ENCODE measurements at places on chromosomes 12 and 14.

DNA sequence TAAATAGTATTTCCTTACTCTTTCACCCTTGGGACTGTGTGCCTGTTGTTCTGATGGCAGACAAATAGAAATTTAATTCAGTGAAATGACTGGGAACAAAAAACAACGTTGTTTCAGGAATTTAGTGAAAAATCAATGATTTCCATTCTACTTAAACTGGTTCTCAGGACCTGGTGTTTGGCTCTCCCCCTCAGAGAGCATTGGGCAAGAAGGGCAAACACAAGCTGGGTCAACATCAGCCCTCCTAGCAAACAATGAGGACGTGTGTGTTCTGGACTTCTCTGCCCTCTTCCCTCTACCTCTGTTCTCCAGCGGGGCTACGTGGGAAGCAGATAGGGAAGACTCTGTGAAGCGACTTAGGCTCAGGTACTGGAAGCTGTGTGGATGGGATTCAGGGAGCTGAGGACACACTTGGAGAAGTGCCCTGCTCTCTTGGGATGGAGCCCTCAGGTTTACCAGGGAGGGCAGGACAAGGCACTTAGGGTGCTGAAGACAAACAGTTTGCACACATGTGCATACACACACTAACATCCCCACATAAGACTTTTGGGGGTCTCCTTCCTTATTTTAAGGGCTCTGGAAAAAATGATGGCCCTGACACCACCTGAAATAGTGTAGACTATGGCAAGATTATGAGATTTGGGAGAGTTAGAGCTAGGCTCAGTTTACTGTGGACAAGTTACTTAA, 7.6 kb upstream of the SERPINA1 start:
- no peak for DNase-seq

DNA sequence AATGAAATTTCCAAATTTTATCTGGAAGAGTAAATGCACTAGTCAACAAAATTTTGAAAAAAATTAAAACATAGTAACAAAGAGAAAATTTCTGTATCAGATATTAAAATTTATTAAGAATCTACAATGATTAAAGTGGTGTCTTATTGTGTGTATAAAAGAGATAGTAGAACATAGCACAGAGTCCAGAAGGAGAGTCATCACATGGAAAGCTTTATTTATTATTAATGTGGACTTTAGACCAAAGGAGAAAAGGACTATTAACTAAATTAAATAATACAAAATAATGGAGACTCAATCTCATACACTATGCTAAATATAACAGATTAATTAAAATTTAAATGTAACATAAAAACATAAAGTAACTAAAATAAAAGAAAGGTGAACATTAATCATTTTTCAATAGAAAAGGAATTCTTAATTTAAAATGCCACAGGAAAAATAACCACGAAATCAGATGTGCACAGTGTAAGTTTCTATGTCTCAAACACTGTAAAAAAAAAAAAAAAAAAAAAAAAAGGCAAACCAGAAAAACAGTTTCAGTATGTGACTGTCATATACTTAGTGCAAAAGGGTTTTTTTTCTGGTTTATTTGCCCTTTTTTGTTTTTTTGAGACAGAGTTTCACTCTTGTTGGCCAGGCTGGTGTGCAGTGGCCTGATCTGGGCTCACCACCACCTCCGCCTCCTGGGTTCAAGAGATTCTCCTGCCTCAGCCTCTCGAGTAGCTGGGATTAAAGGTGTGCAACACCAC, 95.4 kb downstream of the MYF5 start:
- no peak for DNase-seq

GRCh38 chr12:113932381-113933196, 33.5 kb downstream of the RBM19 start:
- no peak for DNase-seq

DNA sequence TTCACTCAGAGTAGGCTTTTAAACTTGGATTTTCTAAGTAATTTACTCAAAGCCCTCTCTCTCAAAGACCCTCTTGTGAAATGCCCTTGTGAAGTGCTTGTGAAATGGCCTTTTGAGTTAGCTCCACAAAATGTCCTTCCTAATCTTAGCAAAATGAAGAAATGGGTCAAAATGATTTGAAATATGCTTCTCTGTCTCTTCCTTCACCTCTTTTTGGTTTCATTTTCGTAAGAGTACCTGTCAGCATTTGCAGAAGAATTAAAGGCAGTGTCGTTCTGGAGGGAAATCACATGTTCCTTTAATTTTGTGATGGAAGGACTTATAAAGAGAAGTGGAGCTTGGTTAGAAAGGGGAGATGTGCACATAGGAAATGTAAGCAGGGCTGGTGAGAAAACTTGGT, 93.7 kb downstream of the HMGA2 start:
- no peak for DNase-seq

GRCh38 chr14:25092258-25092740, 42.4 kb upstream of the STXBP6 start:
- no peak for DNase-seq

DNA sequence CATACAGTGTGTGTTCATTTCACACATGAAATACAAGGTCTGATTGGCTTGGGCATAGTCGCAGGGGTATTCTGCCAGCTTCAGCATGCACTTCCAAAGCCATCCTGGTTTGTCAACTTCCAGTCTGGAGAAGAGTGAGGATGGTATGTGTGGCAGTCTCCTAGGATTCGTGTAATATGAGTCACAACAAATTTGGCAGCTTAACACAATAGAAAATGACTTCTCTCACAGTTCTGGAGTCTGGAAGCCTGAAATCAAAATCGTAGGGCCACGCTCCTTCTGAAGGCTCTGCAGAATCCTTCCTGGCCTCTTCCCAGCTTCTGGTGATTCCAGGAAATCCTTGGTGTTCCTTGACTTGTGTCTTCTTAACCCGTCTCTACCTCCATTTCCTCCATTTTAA, 167.5 kb downstream of the PPM1H start:
- DNase-seq = no peak

DNA sequence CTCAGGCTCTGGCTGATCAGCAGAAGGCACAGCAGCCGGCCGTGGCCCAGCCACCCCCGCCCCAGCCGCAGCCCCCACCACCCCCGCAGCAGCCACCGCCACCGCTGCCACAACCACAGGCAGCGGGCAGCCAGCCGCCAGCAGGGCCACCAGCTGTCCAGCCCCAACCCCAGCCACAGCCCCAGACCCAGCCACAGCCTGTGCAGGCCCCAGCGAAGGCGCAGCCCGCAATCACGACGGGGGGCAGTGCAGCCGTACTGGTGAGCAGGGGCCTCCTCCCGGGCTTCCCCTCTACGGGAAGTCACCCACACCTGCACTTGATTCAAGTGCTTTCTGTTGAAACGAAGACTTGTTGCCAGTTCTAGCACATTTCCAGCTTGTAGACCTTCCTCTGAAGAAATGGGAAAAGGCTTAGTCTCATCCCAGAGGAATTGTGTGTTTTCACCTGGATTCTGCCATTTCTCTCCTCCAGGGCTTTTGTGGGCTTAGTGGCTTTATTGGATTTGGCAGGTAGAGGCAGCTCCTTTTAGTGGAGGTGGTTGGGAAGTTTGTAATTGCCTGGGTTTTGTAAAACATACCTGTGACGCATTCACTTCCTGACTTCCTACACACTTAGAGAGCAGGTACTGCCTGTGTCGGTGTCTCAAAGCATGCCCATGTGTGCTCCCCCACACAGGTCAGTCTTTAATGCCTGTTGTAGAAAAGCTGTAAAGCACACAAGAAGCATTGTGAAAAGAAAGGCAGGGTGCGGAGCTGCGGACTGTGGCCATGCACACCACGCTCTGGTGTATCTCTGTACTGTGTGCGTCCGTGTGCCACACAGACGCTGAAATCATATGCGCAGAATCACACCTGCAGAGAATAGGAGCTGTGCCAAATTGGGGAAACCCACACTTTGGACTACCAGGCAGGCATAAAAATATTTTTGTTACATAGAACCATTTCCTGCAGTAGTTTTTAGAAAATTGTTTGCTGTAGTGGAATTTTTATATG, 90.5 kb downstream of the DDX51 start:
- DNase-seq = no peak

DNA sequence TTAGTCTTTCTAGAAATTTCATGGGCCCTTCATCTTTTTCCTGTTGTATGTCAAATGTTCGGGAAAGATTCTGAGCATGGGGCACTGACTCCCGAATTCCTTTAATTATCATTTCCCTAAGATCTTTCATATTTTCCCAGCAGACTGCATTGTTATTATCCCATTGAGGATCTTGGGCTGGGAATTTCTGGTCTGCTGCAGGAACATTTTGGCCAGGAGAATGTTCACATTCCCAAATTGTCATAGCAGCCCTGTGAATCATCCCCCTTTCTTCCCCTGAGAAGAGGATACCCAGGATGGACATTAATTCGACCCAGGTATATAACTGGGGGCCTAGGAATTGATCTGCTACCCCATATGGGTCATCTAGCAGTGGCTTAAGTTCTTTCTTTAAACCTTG, 112.5 kb downstream of the RIN3 start:
- no peak for DNase-seq

DNA sequence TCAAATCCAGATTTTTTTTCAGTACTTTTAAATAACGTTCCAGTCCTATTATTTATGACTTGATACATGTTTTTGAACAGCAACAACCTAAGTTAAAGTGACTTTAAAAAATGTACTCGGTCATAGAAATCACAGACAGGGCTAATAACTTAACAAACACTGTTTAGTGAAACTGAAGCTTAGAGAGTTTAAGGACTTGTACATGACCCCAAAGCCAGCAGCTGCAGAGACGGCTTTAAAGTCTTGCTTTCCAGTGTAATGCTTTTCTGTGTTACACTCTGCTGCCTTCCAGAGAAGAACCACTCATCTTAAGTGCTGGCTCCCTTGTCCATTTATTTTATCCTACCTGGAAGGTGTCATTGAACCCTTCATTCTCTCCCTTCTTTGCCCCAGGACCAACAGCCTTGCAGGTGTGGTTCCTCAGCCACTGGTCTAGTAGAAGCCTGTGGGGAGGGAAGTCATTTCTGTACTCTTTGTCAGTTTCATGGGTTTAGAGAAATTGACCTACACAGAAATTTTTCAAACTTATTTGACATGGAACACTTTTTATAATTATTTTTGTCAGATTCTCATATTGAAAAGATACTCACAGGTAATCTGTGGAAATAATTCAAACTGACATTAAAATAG, 60.9 kb downstream of the NAV3 start:
- DNase-seq = no peak

GRCh38 chr12:82517027-82517426, 158.7 kb downstream of the METTL25 start:
- no peak for DNase-seq

- no peak for DNase-seq
These were observed 36.4 kb downstream of the TMTC2 start for GRCh38 chr12:82723093-82723492.

DNA sequence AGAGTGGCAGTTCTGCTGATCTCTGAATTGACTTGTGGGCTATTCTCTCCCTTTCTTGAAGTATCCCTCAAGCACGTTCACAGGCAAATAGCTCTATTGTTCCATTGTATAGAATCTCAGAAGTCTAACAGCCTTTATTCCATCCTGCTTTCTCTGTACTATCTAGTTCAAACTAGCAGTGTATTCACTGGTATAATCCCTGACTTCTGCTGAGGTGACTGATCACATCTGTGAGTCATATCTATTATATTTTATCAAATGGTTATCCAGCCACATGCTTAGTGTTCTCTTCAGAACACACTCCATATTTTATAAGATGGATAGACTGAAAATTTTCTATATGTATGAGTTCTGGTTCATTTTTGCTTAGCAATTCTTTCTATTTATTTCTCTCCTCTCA, 866.1 kb downstream of the C12orf50 start:
- DNase-seq = no peak

DNA sequence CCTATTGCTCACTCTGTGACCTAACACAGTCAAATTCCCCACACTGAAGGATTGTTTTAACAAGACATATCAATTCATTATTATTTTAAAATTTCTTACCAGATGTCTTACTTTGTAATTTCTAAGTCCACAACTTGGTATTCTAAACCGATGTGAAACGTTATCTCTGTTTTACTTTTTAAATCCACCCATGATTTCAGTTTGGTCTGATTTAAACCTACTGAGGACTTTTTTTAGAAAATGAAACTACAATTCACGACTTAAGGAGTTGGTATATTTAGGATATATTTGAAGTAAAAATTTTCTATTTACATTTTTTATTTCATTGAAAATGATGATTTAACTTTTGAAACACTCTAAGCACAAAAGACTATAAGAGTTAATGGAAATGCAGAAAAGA, 35.1 kb upstream of the GRIP1 start:
- no peak for DNase-seq

DNA sequence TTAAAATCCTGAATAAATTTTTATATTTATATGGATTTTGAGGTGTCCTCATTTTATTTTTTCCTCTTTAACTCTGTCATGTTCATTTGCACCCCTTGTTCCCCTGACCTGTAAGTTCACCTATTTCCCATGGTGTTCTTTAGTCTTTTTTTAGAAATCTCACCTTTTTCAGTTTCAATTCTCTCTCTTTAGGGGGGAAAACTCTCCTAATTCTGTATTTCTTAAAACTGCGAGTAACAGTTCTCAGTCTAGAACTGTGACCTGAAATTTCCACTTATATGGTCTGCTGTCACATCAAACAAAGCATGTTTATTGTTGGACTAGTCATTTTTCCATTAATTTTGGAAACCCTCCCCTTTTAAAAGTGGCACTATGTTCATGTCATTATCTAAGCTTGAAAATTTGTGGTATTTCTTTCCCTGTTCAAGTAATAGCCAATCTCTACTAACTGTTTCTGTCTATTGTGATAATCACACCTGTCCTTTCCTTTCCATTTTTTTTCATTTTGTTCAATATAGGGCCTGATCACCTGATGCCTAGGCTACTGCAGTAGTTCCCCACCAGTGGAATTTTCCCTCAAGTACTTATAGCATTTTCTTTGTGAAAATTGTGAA, 14.0 kb upstream of the FBXO33 start:
- no peak for DNase-seq

- no peak for DNase-seq
These were observed 19.7 kb upstream of the NGB start for GRCh38 chr14:77290705-77291104.

DNA sequence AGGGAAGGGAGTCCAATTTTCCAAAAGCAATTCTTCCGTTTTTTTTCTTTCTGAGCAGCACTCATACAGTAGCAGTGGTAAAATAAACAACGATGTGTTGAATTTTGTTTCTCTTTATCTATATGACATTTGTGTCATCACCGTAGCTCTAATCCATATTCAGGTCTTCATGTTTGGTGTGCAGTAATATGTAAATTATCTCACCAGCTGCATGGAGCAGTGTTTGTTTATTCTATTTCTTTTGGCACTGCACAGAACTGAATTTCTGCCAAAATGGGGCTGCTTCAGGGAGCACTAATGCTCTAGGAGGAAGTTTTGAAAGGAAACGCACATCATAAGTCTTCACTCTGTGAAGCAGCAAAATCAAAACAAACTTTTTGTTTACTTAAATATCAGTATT, 130.0 kb upstream of the NPAS3 start:
- DNase-seq = no peak

GRCh38 chr12:91189516-91189915, 6.9 kb upstream of the DCN start:
- DNase-seq = no peak

GRCh38 chr12:5546616-5547015, 114.7 kb downstream of the NTF3 start:
- no peak for DNase-seq

GRCh38 chr12:124637581-124637981, 70.2 kb upstream of the NCOR2 start:
- DNase-seq = no peak
